ENCODE measurements at places on chromosomes 5 and 9.

DNA sequence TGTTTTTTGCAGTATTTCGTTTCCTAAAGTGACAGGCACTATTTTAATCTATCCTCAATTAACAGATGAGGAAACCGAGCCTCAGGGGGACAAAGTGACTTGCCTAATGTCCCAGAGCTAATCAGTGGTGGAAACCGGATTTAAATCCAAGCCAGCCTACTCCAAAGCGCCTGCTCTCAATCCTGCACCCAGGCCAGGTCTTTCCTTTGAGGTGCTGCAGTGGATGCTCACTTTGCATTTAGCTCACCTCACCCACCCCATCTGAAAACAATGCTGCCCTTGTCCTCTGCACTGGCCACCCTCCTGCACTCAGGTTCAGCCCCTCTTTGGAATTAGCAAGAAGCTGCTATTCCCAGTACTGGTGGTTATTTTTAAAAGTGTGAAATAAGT, 16.0 kb downstream of the ANGPTL2 start:
- DNase-seq = no peak

DNA sequence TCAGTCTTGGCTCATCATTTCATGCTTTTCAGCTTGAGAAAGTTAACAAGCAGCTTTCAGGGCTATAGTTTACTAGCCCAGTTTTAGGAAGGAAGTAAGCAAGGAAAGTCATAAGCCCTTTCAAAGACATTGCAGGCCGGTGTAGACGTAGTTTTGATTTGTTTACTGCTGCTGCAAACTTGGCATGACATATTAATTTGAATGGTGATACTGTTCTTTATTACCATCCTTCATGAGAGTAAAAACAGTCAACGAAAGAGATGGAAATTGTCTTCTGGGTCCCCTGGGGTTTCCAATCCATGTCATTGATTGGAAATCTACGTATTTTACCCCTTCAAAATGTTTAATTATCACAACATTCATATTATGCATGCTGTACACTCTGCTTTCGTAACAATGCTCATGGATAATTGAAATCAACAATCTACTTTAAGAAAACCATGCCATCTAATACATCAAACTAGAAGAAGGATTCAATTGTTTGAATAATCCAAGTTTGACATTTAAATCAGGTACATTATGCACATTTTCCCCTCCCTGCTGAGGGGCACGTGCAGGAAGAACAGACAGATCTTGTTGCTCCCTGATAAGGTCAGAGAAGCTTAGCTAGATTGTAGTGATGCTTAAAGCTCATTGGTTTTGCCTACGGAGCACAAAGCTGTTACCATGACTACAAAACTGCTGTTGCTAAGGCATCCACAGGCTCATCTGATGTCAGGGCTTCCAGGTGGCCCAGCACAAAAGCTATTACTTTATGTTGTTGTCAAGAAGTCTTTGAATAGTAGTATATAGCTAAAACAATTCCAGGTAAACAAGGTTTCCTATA, 139.9 kb upstream of the PRLR start:
- no peak for DNase-seq

GRCh38 chr5:141001446-141001843, 35.2 kb downstream of the PCDHAC2 start:
- no peak for DNase-seq

DNA sequence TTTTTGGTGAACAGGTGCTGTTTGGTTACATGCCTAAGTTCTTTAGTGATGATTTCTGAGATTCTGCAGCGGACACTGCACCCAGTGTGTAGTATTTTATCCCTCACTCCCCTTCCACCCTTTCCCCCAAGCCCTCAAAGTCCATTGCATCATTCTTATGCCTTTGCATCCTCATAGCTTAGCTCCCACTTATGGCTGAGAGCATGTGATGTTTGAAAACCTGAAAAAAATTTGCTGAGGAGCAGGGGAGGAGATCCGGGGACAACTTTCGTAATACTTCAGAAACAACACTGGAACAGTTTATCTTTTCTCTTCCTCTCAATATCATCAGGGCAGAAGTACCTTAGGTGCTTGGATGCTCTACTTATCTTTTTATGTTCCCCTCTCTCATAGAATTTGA, 226.4 kb downstream of the ADAMTS6 start:
- no peak for DNase-seq

DNA sequence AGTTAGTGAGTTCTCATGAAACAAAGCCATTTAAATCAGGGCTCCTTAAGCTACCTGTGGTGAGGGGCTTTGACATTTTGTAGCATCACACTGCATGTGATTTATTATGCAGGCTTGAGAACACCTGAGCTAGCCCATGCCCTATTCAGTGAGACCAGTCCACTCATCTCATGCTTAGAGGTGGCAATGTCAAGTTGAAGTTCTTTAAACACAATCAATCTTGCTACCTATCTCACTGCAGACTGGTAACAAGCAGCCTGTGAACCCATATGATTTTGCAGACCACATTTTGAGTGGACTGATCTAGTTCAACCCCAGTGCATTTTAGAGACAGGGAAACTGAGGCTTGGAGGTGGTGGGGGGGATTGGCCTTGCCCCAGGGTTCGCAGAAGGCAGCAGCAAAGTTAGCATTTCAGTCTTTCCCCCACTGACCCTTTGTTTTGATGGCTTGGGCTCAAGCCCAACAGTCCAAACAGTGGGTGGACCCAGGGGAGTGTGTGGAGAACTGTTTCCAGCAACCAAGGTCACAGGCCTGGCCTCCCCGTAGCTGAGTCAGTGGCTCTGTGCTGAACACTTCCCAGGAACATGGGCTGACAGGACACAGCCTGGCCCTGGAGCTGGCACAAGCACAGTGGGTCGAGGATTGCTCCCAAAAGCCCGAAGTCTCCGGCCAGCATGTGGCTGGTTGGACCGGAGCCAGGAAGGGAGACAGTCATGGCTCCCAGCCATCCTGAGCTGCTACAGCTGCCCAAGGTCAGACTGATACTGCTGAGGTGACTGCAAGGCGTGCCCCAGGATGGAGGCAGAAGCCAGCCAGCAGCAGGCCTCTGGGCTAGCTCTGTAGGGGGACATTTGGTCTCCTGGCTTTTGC, 95.3 kb downstream of the RGS3 start:
- DNase-seq = no peak

GRCh38 chr9:84969736-84970135, 300.2 kb downstream of the NTRK2 start:
- no peak for DNase-seq

GRCh38 chr9:8651070-8651845, 851.7 kb upstream of the DMAC1 start:
- no peak for DNase-seq

GRCh38 chr9:90343991-90344390, 298.6 kb downstream of the DIRAS2 start:
- DNase-seq = peak; percentile 53

All from HS-5 (cell line).